Activated T-helper 1 cell treated with anti-CD3 and anti-CD28 coated beads, Interleukin-12 subunit alpha, Interleukin-12 subunit beta, Interleukin-2, Interleukin-4 antibody, amounts not matched to agents 30 ng/mL and 10 ng/mL and 1 ng/mL, durations not matched to agents 14 hours and 24 hours and 36 hours (primary cell): ENCODE measurements at places on chromosomes 11 and 22. TPM values are rescaled to one million over a fixed set of nuclear protein-coding genes. Genes with fewer than 3 reads are reported as not detected.

GRCh38 chr22:50282361-50283155 is 12.4 kb upstream of the MAPK11 start:
- no peak for DNase-seq

DNA sequence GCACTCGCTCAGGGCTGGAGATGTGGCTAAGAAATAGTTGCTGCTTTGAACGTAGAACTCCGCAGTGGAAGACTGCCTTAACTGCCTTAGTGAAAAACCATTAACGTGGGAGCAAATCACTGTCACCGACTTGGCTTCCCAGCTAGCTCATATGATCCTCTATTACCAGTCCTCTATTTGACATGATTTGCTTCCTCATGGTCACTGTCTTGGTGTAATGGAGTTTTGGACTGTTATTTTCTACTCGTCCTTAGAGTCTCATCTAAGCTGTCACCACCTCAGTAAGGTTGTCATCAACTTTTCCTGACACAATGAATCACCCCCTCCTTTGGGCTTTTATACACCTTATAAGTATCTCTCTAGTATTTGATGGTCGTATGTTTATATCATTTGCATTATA is 167.1 kb upstream of the NARS2 start:
- DNase-seq: no peak

DNA sequence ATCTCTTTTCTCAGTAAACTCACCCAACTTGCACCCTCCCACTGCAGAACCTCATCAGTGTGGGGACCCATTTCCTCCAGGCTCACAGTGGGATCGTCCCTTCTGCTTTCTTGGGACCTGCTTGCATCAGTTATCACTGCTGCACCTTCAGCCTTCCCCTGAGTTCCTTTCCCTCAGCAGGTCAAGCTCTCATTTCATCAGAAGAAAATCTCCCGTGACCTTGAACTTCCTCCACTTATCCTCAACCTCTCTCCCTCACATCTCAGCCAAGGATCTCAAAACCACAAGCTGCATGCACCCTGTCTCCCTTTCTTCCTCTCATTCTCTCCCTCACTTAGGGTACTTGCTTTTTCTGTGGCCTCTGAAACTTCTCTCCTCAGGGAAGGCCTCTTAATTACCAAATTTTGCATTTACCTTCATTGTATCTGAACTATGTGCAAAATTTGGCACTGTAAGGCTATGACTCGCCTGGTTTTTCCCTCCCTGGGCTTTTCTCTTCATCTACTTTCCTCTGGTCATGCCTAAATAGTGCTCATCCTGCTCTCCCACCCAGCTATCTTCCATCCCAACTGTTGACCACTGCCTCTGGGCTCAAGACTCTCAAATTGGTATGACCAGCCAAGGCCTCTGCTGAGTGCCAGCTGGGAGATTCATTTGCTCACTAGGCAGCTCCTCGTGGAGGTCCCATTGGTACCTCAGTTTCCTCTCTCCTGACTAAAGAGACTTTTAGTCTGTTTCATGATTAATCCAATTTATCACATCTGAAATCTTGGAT is 2.7 kb upstream of the RCE1 start:
- no peak for DNase-seq

- DNase-seq: no peak
Observed at GRCh38 chr22:32416556-32417085, 4.6 kb upstream of the RTCB start.

DNA sequence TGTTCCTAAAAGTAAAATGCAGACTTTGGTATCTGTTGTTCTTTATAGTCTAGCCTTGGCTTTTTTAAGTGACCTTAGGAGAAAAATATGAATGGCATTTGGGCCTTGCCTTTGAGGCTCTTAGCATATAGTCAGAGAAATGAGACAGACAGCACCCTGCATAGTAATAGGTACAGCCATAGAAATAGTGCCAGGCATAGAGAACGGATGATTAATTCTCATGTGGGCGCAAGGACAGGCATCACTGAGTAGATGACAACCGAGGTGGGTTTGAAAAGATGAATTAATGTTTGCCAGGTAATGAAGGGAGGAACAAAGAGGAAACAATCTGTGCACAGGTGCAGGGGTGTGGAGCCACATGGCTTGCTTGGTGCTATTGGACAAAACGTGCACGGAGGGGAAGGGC is 90.5 kb downstream of the BMAL1 start:
- no peak for DNase-seq

- DNase-seq: no peak
Observed at GRCh38 chr22:37044634-37045625, 6.6 kb upstream of the KCTD17 start.

DNA sequence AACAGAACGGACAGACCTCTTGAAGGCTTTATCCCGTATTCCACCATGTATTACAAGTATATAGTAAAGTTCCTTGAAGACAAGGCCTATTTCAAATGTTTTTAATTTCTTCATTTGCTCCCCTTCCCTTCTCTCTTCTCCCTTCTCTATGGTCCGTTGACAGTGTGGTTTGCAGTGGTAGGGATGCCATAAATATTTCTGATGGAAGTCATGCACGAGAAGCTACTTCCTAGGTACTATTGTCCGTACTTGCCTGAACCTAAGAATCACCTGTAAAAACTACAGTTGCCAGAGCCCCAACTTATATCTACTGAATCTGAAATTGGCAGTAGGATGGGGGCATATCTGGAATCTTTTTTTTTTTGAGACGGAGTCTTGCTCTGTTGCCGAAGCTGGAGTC is 2.8 kb downstream of the PISD start:
- no peak for DNase-seq

DNA sequence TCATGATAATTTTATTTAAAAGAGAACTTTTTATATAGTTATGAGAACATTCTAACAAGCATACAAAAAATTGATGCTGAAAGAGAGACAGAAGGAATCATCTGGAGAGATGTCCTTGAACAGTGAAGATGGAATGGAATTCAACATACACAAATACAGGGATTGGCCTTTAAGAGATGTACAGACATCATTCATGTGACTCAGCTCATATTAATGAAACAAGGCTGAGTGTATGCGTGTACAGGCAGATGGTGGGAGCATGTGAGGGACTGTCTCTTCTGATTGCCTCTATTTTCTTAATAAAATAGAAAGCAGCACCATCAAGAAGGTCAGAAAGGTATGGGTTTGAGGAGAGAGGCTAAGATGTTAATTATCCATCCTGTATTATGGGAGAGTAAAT is 793.3 kb downstream of the CNTN5 start:
- no peak for DNase-seq

GRCh38 chr11:123382555-123383074 is 47.5 kb upstream of the GRAMD1B start:
- no peak for DNase-seq

DNA sequence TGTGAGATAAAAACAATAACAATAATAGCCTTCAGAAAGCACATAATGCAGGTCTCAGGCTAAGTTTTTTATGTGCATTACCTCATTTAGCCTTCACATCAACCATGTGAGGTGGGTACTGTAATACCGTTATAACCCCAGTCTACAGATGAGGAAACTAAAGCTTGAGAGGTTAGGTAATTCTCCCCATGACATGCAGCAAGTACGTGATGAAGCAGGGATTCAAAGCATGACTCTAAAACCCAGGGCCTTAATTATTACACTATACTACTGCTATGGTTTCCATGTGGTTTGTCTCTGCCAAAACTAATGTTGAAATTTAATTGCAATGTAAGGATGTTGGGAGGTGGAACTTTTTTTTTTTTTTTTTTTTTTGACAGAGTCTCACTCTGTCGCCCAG is 37.7 kb upstream of the FDX1 start:
- DNase-seq: no peak

- no peak for DNase-seq
Observed at GRCh38 chr22:39525658-39525975, 5.3 kb downstream of the ATF4 start.

DNA sequence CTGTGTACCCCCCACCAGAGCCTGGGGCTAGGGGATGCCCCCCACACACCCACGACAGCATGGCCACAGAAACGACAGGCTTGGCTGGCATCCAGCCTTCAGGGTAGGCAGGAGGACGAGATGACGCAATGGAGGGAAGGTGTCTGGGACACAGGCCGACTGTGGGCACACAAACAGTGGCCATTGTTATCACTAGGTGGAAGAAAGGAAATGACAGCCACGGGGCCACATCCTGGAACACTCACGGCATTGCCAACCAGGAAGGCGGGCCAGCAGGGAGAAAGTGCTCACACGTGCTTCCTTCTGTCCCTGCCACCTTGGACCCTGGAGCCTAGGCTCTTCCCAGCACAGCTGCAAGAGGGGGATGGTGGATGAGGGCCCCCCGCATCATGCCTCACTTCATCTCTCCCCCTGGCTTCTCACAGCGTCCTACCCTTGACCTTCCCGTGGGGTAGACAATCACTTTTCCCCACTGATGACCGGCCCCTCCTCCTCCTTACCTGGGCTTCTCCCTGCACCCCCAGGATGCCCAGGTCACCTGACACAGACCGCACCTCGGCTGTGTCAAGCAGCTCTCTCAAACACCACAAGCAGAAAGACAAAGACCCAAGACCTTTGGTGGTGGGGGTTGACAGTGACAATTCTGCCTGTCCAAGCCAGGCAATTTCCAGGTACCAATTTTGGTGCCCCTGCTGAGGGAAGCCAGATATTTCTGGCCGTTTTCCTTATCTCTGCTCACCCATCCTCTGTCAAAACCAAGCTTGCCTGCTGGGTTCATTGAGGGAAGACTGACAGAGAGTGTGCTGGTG is 8.6 kb downstream of the PLA2G6 start:
- no peak for DNase-seq

GRCh38 chr11:47233989-47234668 is 14.5 kb downstream of the ACP2 start:
- no peak for DNase-seq

DNA sequence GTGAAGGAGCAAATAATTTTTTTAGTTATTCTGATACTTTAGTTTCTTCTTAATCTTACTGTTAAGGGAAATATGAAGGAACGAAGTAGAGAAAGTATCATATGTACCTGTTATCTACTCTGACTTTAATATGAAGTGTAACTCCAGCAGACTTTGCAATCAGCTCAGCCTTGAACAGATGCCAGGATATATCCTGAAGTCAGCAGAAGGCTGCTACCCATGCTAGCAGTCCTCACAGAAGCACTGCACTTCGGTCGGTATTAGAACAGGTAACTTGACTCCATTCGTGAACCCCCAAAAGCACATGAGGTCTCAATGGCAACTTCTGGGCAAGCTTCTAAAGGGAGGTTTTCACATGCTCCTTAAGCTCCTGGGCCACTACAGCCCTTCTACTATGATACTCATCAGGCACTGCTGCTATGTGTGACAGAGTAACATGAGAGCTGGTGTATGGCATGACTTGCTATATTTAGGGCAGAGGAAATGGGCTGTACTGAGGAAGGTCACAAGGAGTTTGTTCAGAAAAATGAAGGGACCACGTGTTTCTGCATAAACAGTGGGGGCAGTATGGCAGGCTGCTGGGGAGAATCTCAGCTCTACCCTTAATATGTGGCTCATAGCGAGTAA is 344.1 kb downstream of the SOX6 start:
- no peak for DNase-seq

DNA sequence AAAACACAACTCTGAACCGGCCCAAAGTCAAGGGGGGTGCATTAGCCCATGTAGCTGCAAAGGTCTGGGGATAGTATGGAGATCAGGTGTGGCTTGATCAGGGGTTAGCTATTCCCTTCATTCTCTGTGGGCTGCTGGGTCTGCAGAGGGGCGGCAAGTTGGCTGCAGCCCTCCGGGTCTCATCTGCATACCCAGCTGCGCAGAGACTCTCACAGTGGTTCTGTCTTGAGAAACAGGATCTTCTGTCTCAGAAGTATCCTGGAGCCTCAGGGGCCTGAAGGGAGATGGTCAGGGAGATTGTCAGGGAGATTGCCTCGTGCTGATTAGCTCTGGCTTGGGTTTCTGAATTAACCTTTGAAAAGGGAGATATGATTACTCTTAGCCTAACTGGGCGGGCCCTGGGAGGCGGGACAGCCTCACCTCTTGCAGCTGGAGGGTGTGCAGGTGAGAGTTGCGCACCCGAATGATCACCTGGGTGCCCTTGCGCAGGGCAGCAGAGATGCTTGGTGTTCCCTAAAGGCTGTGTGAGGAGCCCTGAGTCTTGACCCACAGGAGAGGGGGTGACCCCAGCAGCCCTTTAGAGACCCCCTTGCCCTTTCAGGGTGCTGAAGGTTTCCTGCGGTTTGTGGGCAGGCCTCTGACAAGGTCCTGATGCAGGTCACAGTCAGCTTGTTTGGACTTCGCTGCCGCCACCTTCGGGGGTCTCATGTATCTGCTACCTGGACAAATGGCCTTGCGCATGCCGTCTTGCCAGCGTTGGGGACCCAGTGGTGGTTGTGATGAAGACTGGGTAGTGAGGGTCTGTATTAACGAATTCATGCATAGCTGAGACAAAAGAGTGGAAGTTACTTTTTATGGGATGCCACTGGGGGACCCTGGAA is 7.3 kb downstream of the ARHGAP8 start:
- no peak for DNase-seq

DNA sequence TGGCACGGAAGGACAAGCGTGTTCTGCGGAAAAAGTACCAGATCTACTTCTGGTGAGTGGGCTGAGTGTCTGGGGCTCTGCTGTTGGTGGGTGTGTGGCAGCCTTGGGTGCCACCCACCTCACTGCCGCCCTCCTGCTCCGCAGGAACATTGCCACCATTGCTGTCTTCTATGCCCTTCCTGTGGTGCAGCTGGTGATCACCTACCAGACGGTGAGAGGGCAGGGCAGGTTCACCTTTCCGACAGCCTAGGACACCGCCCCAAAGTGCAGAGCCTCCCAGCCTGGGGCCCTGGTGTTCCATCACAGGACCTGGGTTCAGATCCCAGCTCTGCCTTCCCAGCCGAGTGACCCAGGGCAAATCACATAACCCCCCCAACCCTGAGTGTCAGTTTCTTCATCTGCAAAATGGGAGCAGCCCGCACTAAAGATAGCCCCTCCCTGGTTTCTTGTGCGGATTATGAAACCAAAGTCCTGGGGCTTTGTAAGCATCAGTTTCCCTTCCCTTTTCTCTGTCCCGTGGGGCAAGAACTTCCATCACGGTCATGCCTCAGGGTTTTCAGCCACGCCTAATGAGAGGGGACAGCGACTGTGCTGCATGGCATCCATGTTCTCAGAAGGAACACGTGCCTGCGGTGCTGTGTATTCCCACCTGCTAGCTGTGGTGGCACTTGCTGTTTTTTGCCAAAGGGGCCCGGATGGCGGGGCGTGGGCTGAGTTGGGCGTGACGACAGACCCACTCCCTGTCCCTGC is 9.8 kb upstream of the TAGLN start:
- no peak for DNase-seq

DNA sequence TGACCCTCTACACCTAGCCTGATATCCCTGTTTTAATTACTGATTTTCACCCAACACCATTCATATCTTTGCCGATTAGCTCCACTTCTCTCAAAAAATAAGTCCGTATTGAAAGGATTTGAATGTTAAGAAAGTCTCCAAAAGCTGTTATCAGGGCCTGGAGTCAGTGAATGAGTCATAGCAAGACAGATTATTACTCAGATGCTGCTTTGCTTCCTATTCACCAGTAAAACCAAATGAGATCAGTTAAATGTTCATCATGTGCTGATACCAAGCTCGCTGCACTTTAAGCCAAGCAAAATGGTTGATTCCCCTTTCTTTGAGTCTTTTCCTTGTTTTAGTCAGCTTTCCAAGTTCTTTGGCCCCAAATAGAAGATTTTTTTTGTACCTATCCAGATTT is 228.4 kb downstream of the FAT3 start:
- no peak for DNase-seq

The CCDC34 gene
- 10.4 and 10.6 TPM in 2 replicates for total RNA-seq

The GAL3ST1 gene
- total RNA-seq: not detected in 2 replicates

The NXPE1 gene
- not detected in 2 replicates for total RNA-seq

The SORL1 gene
- 19.2 and 20.9 TPM in 2 replicates for total RNA-seq

The MAPK8IP2 gene
- 0.08 and 0.17 TPM in 2 replicates for total RNA-seq

The PHETA2 gene
- total RNA-seq: 5.6 and 5.9 TPM in 2 replicates

The ALDH3B2 gene
- not detected in 2 replicates for total RNA-seq

The PC gene
- 11.2 and 15.9 TPM in 2 replicates for total RNA-seq

The TRIM29 gene
- not detected in 2 replicates for total RNA-seq

The APIP gene
- 26.3 and 26.8 TPM in 2 replicates for total RNA-seq
